ENCODE measurements at places on chromosomes 11 and 22.

DNA sequence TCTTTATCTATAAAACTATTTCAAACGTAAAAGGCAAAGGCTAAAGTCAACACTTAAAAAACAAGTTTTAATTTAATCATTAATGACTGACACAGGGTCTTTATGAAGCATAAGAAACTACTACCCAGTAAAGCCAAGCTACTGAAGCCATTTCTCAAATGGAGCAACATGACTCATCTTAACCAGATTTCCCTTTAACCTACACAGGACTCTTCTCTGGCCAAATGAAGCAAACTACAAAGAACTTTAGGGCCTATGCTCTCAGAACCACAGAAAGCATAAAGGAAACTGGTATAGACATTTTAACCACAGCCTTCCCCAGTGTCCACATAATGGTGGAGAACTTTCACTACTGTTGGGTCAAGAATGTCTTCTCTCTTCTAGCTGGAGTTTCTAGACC, 34.7 kb downstream of the ALG9 start:
- peak; percentile 7 for DNase-seq

GRCh38 chr11:63687845-63688244, 6.5 kb downstream of the RTN3 start:
- DNase-seq: no peak

DNA sequence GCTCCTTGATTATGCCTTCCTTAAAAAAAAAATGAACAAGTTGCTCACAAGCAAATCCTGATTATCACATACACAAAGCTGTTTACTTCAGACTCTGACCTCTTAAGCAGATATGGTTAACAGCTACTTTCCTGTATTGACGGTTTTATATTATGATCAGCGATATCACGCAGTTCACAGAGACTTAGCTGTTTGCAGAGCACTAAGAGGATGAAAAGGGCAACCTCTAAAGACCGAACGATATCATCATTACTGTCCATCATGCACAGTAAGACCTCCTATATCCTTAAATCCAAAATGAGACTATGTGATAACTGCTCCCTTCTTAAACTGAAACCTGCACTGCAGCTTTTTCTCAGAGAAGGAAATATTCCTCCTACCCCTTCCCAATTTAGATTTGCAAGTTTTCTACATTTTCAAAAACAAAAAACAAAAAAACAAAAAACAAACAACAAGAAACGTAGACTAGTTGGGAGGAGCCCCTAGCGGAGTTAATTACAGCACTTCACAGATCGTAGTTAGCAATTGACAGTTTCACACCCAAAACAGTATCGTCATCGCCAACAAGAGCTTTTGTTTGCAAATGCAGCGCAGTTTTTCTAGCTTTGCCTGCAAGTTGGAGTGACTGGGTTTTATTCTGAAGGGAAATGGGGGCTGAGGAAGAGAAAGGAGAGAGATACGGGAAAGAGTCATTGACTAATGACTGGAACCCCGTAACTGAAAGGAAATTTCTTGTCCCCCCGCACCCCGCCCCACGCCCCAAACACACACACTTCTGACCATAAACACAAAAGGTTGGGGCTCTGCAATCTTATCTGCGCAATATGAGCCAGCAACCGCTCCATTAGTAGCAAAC, 1.2 kb downstream of the DDX6 start:
- DNase-seq: peak; percentile 12

- DNase-seq: no peak
These were observed 17.5 kb downstream of the PRG3 start for GRCh38 chr11:57363131-57364080.

GRCh38 chr22:44446483-44446882, 51.5 kb downstream of the RTL6 start:
- DNase-seq: no peak

- no peak for DNase-seq
These were observed 36.7 kb upstream of the TFIP11 start for GRCh38 chr22:26548984-26549383.

- DNase-seq: no peak
These were observed 9.5 kb downstream of the SYT7 start for GRCh38 chr11:61571337-61571736.

DNA sequence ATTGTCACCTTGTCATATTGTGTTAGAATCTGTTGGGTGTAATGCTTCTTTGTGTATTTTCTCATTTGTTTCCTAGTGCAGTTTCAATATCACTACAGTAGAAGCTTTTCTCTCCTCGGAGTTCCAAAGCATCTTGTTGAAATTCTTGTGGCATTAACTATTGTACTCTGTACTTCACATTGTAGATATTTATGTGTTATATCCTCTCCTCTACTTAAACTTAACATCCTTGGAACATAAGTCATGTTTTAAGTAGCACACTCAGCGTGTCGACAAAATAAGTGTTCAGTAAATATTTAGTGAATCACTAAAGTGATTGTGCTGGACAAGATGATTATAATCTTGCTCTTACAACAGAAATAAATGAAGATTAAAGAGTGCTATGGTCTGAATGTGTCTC, 201.7 kb downstream of the ARHGAP42 start:
- no peak for DNase-seq

- DNase-seq: no peak
These were observed 25.9 kb upstream of the CCDC34 start for GRCh38 chr11:27388869-27389268.

Measured in SW480 (cell line).